Skin of body (tissue), 3 donors: ENCODE measurements at places on chromosomes 1 and 21. TPM values are rescaled to one million over a fixed set of nuclear protein-coding genes. Genes with fewer than 3 reads are reported as not detected.

GRCh38 chr1:61782771-61783170 lies 40.5 kb downstream of the PATJ start:
- no peak for DNase-seq

- no peak for DNase-seq
Measured at GRCh38 chr1:27292106-27292505, 29.9 kb upstream of the TMEM222 start.

DNA sequence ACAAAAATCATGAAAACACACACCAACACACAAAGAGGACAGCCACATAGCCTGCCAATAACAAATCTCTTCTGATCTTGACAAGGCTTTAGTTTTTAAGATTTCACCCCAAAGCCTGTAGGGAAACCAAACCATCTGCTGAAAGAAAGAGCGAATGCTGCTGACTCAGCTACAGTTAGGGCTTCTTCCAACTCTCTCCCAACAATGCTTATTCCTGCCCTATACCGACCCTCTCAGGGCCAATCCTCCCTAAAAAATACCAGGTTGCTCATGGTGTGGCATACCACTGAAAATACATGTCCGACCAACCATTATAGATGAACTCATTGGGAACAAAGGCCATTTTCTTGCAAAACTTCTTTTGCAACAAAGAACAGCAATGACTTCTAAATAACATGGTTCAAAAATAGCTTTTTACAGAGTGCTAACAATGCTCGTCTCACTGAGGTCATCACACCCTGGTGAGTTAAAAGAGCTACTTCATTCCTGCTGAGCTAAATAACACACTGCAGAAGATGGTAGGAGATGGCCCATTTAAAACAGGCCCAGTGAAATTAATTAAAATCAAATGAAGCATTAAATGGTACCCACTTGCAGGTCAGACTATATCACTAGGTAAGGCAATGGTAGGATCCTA lies 86.1 kb downstream of the KIAA0319L start:
- no peak for DNase-seq

DNA sequence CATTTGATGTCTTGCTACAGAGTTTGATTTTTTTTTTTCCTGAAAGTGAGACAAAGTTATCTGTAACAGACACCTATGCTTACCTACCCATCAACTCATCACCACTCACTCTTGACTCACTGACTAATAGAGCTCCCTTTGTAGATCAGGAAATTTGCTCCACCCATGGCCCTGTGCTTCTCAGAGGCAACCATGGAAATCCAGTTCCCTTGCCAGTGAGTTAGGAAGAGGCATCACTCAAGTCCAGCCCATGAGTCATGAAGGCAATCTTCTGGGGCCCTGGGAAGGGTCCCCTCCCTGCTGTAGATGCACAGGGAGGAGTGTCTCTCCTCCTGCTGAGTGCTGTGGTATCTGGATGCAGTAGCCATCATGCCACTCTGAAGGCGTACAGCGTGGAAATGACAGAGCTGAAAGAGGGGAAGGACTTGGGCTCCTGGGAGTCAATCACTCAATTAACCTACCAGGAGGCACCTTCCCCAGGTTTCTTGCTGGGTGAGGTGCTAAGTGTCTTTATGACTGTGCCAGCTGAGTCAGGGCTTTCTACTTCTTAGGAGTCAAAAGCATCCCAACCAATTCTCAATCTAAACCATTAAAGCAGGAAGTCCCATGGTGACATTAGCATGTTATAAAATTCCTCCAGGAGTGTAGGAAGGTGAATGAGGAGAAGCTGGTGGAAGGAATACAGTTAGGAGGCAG lies 56.1 kb downstream of the DNTTIP2 start:
- DNase-seq, result no peak

DNA sequence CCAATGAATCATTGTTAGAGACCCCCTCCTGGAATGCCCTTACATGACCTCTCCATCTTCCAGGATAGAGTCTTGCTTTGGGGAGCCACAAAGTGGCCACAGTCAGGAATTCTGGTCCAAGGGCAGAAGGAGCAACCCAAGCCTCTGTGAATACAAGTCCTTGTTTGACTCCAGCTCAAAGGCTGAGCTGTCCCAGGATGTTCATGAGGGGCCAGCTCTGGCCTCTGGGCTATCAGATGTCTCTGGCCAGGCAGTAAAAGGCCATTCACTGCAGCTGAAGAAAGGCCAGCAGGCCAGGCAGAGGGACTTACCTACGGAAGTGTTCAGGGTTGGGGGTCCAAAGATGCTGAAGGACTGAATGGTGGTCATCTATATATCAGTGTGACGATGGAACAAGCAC lies 98.3 kb upstream of the IPO9 start:
- DNase-seq, result no peak

- DNase-seq, result no peak
Measured at GRCh38 chr1:74971982-74972381, 162.2 kb upstream of the LHX8 start.

LMX1A gene
- total RNA-seq, result 1.1 TPM

TINAGL1 gene
- 28.6 TPM for total RNA-seq

PLEKHN1 gene
- 1.9 TPM for total RNA-seq

FCN3 gene
- total RNA-seq, result not detected

UBE2U gene
- total RNA-seq, result not detected

SELE gene
- total RNA-seq, result 14.0 TPM

PLCH2 gene
- total RNA-seq, result 15.3 TPM
